ENCODE measurements at places on chromosomes 7 and 10.

GRCh38 chr7:98868450-98868849 lies 1.4 kb downstream of the TMEM130 start:
- no peak for DNase-seq

- DNase-seq, result no peak
Observed at GRCh38 chr10:59724098-59724938, 14.7 kb upstream of the SLC16A9 start.

DNA sequence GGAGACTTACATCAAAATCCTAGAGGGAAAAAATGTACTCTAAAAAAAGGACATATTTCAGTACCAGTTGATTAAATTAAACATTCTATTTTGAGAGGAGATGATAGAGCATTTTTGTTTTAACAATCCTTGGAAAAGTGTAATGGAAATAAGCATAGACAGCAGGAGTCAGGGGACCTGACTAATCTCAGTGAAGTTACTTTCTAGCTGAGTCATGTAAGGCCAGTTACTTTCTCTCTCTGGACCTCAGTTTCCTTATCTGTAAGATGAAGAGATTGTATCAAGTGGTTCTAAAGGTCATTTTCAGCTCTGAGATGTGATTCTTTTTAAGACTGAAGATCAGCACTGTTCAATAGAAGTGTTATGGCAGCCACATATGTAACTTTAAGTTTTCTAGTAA lies 44.1 kb downstream of the VTI1A start:
- no peak for DNase-seq

DNA sequence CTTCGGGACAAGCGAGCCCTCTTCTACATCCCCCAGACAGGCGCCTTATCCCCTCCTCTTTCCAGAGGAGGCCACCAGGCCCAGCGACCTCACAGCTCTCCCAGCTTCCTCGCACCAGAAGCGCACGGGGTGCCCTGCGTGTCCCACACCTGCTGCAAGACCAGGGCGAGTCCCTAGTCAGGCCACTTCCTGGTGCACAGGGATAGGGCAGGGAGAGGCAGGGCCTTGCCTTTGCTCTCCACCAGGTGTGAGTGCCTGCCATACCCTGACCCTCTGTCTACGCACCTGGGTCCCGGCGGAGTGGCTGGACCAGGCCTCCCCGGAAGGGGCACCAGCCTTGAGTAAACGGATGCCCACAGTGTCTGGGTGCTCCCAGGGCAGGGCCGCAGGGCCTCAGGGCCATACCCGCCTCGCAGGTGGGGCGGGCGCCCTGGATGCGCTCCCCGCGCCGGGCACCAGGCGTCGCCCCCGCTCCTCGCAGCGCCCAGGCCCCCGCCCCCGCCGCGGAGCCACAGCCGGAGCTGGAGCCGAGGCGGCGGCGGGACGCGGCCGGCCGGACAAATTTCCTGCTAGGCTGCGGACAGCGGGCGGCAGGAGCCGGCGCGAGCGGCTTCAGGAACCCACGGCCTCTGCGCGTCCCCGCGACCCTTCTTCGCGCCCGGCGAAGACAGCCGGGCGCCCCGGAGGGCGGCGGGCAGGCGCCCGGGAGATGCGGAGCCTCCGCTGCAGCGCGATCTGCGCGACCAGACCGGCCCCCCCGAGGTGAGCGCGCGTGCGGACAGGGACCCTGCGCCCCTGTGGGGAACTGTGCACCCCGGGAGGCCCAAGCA lies at the start of gene PTPRE:
Gene PTPRE (plus strand): TSS at position 556 of the 830 bp plus-strand sequence. CDS start 133,779 bp downstream, outside the sequence.
- DNase-seq, result peak; percentile 45

GRCh38 chr10:6385665-6386064 lies 182.9 kb downstream of the PFKFB3 start:
- DNase-seq, result no peak

DNA sequence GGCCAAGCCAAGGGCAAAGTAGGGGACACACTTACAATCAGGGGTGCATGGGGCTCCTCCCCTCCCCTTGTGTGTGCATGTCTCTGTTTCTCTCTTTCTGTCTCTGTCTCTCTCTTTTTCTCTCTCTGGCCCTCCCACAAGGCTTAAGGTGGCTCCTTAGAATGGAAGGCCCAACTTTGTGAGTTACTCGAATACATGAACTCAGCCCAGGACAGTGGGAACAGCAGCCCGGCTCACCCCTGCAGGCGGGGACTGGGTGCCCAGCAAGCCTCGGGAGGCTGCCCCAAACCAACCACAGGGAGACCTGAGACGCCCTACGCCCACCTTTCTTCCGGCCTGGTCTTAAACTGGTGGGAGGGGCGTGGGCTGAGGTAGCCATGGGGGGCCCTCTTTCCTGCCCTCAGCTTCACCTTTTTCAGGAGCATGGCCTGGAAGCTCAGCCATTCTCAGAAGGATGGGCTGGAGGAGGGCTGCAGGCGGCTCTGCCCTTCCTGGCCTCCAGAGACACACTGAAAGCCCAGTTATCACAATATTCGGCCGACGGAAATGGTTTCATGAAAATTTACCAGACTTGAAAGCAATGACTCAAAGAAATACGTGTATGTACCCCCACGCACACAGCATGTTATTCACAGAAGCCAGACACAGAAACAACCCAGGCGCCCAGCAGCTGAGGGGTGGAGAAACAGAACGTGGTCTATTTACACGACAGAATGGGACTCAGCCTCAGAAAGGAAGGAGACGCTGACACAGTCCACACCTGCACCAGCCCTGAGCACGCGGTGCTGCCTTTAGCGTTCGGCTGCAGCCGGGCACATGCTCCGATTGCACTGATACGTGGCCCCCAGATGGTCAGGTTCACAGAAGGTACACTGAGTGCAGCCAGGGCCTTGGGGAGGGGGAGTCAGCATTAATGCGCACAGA lies 229.5 kb downstream of the PTPRN2 start:
- no peak for DNase-seq

- DNase-seq, result peak; percentile 77
Observed at GRCh38 chr7:50304129-50304910, at the start of gene IKZF1. IKZF1 (plus strand) TSS chr7:50304716; CDS start chr7:50319062, 14,346 bp downstream.

DNA sequence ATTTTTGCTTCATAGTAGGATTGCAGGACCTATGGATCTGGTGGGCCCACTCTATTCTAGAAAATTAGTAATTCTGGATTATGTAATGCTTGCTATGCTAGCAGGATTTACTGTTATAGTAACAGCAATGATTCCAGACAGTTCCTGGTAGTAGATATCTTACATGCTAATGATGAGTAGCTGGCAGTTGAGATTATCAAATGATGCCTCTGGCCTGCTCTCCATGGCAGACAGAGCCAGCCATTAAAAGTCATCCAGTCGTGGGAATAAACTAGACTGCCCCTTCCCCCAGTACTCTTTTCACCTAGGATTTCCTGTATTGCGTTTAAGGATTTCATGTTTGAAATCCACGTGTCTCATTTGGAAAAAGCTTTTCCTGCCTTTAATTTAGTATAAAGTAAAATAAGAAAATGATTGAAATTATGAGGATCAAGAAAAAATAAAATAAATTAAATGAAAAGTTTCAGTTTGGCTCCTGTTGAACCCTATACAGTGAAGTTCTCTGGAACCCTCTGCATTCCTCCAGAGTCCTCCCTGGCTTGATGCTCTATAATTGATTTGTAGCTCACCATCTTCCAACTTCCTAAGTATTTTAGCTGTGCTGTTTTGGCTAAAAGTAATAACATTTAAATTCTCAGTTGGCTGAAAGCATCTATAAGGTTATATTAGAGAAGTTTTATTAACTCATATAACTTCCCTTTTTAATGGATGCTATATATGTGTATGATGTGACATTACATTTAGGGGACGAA lies 14.6 kb downstream of the UMAD1 start:
- DNase-seq, result no peak

GRCh38 chr10:133278577-133279265 lies 2.1 kb upstream of the ADAM8 start:
- peak; percentile 76 for DNase-seq

GRCh38 chr10:3235996-3236510 lies 63.5 kb upstream of the PITRM1 start:
- no peak for DNase-seq

DNA sequence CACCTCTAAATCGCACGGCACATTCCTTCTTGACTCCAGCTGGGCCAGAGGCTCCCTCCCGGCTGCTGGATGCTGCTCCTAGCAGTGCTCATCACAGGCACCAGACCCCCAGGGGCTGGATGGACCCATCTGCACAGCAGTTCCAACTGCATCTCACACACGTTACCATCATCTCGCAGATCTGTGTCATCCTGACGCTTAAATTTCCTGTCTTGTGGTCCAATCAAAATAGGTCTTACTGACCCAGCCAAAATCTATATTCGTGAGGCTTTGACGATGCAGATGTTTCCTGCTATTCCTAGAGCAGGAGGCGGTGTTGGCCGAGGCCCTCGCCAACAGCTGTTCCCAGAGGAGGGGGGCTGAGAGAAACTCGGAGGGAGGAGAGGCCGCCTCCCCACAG lies 108.0 kb downstream of the MKI67 start:
- DNase-seq, result no peak

DNA sequence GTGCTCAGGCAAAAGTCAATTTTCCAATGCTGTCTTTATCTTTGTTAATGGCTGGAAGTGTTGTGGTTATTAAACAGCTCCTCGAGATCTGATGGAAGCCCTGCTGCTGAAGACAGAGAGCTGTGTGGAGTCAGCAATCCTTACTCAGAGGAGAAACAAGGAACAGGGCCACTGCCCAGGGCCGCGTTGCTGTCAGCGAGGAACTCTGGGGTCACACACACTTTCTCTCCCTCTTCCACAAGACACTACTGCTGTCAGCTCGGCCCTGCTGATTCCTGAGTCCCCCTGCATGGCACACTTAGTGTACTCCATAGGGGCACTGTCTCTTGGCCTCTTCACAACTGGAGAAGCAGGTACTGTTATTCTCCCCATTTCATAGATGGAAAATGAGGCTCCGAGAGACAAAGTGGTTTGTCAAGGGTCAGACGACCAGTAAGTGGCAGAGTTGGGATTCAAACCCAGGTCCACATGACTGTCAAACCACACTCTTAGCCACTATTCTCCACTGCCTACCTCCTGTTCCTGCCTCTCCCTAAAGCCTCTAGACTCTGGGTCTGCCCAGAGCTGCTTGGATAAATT lies 29.3 kb upstream of the PDCD4 start:
- DNase-seq, result no peak

- no peak for DNase-seq
Observed at GRCh38 chr7:89926701-89927100, 227.6 kb upstream of the STEAP1 start.

DNA sequence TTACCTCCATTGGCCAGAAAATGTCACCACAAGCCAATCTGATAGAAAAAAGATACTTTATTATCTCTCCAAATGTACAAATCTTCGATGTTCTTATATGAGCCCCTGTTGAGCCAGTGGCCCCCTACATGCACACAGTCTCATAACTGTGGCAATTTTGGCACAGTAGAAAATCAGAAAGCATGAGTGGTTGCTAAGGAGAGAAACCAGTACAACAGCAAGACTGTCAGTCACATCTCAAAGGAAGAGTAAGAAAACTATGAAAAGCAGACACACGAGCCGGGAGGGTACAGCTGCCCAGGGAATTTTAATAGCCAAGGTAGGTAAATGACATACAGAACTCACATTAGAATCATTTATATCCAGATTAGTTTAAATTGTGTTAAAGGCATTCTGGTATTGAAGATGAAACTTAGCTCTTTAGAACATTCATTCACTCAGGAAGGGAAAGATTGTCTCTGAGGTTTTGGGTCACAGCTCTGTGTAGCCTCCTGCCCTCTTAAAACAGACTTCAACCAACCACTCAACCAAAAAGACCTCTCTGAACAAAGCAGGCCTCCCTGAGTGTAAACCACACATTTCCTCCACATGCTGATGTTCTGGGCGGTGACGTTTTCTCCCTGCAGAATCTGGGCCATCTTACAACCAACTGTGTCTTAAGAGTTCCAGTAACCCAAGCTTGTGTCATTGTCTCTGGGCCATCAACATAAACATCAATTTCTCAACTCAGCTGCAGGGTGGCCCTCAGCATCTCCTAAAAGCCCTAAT lies 80.8 kb upstream of the ADAM12 start:
- DNase-seq, result no peak

- DNase-seq, result peak; percentile 46
Observed at GRCh38 chr10:74419958-74420375, 268.9 kb downstream of the ADK start.

DNA sequence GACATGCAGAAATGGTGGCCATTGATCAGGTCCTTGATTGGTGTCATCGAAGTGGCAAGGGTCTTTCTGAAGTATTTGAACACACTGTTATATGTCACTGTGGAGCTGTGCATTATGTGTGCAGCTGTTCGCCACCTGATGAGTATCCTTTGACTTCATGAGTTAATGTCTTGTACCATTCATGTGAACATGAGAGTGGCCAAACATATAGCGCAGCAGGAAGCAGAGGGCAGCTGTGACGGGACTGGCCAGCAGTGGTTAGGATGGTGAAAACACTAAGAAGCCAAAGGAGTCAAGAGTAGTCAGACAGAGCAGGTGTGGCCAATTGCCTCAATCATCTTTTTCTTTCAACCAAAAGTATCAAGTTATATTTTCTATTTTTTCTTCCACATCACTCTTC lies 167.4 kb downstream of the IMMP2L start:
- DNase-seq, result no peak

GRCh38 chr10:125114761-125115391 lies 45.5 kb downstream of the CTBP2 start:
- no peak for DNase-seq

DNA sequence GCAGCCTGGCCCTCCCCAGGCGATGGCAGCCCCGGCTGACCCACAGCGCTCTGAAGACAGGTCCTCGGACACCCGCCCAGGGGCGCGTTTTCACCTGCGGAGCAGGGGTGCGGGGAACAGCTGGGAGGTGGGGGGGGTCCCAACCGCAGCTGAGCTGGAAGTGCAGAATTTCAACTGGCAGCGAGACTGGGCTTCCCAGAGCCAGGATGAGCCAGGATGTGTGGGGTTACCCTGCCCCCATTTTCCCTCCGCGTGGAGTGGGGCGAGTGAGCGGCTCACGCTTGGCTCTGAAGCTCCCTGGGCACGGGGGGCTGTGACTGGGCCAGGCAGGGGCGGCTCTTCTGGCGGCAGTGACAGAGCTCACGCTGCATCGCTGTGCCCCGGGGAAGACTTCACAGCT lies 70.2 kb downstream of the DNAJB6 start:
- DNase-seq, result no peak

DNA sequence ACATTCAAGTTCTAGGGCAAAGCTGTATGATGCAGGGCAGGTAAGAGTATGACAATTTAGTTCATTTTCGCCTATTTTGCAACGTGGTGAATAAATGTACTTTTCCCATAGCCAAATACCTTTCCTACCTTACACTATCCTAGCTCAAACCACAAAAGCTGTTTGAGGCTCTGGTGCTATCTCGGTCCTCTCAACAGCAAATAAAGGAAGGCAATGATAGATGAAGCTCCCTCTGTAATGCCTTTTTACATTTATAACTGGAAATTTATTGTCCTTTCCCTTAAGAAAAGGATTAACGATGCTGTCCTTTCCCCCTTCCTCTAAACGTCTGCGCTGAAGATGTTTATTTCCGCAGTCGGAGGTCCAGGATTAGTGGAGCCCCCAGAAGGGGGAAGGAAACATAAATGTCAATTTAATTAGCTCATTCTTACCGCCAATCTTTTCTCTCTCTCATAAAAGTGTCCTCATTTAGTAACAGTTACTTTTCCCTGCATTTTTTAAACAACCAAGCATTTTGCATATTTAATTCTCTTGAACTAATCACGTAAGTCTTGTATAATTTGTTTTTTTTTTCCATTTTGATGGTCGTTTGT lies 114.6 kb downstream of the PIP4K2A start:
- no peak for DNase-seq
